ENCODE measurements at places on chromosomes 3 and 15.

DNA sequence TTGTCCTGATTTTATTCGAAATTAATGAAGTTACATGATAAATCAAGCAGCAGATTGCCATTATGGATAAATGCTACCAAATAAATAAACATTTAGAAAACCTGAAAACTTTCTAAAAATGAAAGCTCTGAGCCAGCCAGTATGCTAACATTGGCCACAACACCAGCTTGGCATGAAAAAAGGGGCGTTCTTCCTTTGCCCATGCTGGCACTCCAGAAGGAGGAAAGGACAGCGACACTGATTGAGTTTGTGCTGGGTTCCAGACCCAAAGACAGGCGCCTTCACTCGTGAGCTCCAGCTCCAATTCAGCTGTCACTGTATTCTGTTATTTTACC lies 5.1 kb downstream of the STIMATE start:
- no peak for DNase-seq

- no peak for DNase-seq
Observed at GRCh38 chr3:11509173-11510000, 134.3 kb downstream of the VGLL4 start.

GRCh38 chr15:91865950-91866349 lies 12.4 kb downstream of the SLCO3A1 start:
- DNase-seq = no peak

- DNase-seq = peak; percentile 37
Observed at GRCh38 chr3:56754741-56755417, 46.9 kb downstream of the ARHGEF3 start.

DNA sequence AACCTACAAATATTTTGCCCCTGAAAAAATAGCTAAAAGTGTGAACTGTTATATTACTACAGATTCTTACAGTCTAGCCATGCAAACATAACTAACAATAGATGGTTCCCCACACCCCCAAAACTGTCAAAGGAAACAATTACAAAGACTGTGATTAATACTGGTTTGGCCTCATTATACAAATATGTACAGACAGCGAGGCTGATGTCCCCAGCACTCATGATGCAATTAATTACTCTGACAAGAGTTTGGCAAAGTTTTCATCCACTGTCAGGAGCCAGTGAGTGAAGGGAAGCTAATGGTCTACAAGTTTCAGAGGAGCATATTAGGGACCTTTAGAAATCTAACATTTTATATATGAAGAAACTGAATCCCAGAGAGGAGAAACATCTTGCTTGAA lies 61.0 kb downstream of the HMG20A start:
- no peak for DNase-seq

DNA sequence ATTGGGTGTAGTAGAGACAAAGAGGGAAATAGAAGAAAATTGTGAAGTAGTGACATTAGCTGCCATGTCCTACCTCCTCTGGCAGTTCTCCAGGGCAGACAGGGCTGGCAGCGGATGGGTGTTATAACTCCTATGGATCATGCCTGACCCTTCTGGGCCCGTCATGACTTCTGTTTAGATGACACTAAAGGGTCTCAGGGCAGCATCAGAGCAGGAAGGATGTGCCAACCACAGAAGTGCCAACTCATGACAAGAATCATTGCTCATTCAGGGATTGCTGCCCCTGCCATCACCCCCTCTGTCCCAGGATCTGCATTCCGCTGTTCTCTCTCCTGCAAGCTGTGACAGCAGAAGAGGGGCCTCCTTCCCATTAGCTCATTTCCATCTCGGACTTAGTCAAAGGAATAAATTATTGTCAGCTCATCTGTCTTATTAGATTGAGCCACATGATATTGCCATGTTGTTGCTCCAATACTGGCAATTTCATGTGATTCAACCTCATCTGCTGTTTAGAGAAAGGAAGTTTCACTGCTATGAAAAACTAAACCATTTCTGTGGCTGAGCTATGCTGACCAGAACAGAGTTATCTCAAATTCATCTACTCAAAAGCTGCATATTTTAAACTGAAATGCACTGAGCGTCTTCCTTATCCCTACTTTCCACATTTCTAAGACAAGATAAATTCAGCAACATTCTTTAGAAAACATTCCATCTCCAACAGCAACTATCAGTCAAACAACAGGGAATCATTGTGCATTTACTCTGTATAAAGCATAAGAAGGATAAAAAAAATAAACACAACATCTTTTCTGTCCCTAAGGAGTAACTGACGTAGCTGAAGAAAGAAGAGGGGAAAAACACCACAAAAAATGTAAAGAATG lies 271.6 kb downstream of the FHIT start:
- DNase-seq = no peak

DNA sequence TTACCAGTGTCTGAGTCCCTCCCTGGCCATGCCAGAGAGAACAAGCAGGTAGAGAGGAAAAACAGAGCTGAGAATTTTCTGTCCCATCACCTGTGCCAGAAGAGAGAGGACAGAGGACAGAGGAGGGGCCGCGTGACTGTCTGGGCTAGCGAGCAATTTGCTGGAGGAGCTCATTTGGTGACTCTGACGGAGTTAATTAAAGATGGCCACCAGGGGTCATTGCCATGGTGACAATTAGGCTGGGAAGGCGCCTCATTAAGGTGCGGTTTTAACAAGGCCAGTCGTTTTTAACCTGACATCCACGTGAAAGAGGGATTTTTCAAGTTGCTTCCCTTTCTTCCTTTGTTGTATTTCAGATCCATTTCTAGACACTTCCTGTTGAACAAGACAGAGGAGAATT lies 72.4 kb downstream of the RHCG start:
- no peak for DNase-seq

DNA sequence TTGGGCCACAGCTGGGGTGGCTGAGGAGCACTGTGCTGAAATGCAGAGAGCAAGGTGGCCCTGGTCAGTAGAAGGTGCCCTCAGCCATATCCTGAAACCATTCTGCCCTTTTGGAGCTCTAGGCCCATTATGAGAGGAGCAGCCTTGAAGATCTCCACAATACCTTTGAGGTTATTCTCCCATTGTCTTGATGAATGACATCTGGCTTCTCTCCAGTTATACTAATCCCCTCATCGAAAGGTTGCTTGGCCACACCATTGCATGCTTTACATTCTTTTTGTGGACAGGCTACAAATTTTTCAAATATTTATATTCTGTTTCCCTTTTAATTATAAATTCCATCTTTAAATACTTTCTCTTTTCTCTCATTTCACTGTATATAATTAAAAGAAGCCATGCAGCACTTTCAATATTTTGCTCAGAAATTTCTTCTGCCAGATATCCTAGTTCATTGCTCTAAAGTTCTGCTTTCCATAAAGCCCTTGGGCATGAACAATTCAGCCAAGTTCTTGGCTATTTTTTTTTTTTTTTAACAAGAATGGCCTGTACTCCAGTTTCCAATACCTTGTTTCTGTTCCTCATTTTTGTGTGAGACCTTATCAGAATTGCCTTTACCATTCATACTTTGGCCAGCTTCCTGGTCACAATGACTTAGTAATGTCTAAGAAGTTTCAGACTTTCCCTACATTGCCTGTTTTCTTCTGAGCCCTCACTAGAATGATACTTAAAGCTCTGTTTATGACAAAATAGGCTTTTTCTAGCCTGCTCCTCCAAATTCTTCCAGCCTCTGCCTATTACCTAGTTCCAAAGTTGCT lies 138.9 kb upstream of the SGO1 start:
- DNase-seq = no peak

- no peak for DNase-seq
Observed at GRCh38 chr3:73521734-73522336, 102.9 kb downstream of the PDZRN3 start.

DNA sequence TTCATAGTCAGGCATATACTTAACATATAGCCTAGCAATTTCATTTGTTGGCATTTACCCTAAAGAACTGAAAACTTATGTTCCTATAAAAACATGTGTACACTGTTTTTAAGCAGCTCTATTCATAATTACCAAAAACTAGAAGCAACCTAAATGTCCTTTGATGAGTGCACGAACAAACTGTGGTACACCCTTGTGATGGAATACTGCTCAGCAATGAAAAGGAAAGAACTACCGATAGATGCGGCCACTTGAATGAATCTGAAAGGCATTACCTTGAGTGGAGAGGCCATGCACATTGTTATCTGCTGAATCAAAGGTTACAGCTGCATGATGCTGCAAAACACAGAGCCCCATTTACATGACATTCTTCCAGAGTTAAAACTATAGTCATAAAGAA lies 44.7 kb downstream of the CFAP92 start:
- DNase-seq = no peak

- no peak for DNase-seq
Observed at GRCh38 chr3:117488983-117489382, 779.4 kb downstream of the TUSC7 start.

DNA sequence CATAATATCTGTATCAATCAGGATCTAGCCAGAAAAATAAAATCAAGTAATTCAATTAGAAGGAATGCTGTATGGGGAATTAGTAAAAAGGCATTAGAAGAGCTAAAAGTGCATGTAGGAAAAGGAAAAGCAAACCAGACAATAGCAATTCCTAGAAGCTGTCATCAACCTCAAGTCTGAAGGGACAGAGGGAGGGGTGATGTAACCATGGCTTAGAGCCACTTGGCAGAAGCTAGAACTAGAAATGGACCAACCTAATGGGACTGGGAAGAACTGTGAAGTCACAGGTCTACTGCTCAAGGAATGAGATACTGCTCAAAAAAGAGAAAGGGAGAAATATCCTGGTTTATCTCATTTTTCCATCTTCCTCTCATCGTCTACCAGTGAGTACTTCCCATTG lies 590.7 kb upstream of the SGO1 start:
- DNase-seq = no peak

DNA sequence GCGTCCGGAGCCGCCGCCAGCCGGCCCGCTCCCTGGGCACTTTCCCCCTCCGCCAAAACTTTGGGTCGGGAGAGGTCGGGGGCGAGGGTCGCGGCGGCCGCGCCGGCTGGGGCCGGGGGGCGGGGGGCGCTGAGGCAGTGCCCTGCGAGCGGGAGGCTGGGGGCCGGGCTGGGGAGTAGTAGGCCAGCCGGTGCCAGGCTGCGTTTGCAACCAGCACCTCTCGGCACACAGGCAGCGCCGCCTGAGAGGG lies 452 bp downstream of the BBX start:
- DNase-seq = no peak

DNA sequence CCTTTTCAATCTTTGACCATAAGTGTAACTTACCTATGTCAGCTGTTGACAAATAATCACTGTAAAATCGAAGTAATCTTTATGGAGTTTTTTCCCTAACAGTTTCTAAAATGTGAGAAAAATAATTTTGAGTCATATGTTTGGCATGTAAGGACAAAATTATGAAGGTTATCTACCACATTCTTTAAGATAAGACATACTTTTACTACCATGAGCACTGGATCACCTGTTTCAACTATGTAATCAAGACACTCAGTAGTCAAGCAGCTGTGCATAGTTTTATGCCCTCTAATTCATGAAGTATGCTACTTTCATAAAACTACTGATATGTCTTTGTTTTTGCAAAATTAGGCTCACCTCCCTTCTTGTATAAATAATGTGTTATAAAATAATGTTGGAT lies 12.1 kb downstream of the FGF7 start:
- DNase-seq = no peak

DNA sequence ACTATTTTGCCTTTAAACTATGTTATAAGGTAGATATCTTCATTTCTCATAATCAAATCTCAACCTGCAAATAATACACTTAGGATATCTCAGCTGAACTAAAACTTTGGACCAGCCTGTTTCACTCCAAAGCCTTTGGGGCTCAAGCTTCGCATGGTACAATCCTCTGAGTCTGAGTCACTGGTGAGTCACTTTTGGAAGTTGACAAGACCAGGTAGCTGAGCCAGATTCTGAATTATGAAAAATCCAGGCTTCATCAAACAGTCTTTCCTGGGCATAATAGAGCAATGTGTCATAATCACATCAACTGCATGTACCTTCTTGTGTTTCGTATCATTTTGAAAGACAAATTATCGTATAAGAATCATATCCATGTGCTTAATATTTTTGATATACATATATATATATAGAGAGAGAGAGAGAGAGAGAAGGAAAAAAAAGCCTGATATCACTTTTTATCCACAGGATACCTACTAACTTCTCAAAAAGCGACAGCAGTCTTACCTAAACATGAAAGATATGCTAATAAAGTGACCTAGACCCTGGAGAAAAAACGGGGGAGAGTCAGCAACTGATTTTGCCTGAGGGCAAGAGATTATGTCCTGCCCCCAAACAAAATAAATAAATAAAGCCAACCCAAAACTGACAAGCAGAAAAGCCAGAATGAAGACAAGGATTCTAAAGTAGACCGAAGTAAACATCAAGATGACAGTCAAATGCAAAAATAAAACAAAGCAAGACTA lies 263.9 kb upstream of the TGFBR2 start:
- DNase-seq = no peak

DNA sequence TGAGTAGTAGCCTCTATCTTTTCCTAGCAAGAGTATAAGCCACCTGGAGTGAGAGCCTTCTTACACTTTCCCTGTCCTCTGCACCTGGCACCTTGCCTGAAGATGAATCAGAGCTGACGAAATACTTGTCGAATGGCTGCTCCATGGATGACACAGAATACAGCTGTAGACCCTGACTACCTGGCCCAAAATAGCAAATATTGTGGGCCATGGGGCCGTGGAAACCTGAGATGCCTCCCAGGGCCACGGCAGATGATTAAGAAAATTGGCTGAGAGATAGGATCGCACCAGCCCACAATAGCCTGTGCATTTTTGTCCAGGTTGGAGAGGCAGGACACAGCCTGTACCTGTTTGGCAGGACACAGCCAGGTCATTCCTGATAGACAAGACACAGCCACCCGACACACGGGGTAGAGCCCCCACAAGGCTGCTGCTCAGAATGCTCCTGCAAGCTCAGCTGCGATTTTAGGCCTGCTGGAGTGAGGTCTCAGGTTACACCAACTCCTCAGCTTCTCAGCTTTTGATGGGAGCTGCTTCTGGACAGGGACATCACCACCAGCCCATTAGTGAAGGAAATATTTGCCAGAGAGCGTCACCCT lies 22.9 kb upstream of the TPM1 start:
- no peak for DNase-seq

- DNase-seq = no peak
Observed at GRCh38 chr3:132629928-132630327, 29.7 kb downstream of the ACAD11 start.

- no peak for DNase-seq
Observed at GRCh38 chr3:16374047-16374934, 109.3 kb downstream of the OXNAD1 start.

DNA sequence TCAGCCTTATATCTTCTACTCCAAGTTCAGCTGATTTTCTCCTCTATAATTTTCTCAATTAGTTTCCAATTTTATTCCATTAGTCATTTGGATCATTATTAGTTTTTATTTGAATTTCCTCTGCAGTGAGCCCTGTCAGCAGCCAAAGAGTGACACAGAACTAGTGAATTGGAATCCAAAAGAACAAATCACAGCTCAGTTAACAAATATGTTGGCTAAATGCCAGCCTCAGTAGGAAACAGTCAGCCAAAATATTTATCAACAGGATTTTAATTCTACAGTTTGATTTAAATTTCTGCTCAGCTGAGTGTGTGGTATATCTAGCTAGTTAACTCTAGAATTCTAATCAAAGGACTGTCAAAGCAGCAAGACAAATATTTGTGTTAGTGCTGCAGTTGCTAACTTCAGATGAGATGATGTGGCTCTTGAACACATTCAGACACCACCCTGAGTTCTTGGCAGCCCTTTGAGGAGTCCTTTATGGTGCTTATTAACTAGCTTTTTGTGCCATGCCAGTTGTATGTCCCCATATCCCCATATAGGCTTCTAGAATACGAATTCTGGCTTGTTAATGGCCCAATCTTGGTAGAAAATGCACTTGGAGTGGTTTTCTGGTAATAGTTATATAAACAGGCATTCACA lies 194.5 kb downstream of the CPNE4 start:
- no peak for DNase-seq

- no peak for DNase-seq
Observed at GRCh38 chr15:94412979-94413746, 181.8 kb downstream of the MCTP2 start.

GRCh38 chr15:38283010-38283409 lies 30.4 kb downstream of the SPRED1 start:
- no peak for DNase-seq

Data from activated CD4-positive, CD25-positive, alpha-beta regulatory T cell treated with anti-CD3 and anti-CD28 coated beads, Interleukin-2, amount 50 U/mL, for 72 hours (primary cell).